ENCODE measurements at places on chromosomes 16 and 17.

DNA sequence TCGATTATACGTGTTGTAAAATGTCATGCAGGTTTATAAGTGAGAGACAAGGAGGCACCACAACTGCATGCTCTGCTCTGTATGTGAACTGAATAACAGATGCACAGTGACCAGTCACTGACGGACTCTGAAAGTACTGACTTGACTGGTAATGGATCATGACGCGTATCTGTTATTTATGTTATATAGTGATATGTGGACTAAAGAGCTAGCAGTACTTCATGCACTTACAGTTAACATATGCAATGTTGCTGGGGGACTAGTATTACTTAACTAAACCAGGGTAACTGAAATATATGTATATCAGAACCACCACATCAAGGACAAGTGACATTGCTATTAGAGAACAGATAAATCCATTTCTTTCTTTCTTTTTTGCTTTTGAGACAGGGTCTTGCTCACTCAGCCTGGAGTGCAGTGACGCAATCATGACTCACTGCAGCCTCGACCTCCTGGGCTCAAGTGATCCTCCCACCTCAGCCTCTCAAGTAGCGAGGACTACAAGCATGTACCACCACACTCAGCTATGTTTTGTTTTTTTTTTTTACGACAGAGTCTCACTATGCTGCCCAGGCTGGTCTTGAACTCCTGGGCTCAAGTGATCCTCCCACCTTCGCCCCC, 17.2 kb downstream of the COIL start:
- no peak for DNase-seq

GRCh38 chr17:62737513-62737912, 70.6 kb downstream of the MARCHF10 start:
- no peak for DNase-seq

DNA sequence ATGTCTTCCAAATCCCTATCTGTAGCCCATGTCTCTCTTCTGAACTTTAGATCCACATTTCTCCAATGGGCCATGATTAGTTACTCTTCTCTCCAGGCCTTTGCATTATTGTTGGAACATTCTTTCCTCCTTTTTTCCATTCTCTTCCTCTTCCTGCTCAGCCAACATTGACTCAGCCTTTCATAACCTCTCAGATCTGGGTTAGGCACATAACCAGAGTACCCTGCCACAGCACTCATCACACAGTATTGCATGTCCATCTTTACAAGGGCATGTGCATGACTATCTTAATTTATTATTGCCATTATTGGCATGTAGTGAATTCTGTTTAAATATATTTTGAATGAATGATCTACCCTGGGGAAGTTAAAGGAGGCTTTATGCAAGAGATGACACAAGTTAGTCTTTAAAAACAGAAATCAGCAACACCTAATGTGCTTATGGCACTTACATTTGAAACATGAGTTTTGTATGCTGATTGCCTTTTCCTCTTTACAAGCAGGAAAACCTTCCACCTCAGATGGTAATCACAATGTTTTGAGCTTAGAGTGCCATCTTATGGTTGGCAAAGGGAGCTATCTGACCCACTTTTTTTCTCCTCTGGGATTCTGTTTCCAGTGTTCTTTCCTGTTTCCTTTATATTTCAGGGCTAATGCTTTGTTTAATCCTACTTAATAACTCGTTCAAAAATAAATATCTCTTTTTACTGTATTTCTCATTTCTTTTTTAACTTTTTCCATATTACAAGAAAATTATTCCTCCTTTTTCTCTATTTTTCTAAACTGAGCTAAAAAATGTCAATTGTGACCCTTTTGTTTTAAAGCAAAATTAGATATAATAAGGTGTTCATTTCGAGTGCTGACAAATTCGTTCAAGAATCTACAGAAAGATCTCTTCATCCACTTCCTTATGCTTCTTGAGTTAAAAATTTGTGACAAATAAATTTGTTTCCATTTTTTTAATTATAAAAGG, 151.0 kb upstream of the RBL2 start:
- DNase-seq = peak; percentile 28

- no peak for DNase-seq
These were observed 666 bp upstream of the METTL9 start for GRCh38 chr16:21598701-21599121.

- DNase-seq = no peak
These were observed 17.0 kb upstream of the UMOD start for GRCh38 chr16:20369452-20370054.

DNA sequence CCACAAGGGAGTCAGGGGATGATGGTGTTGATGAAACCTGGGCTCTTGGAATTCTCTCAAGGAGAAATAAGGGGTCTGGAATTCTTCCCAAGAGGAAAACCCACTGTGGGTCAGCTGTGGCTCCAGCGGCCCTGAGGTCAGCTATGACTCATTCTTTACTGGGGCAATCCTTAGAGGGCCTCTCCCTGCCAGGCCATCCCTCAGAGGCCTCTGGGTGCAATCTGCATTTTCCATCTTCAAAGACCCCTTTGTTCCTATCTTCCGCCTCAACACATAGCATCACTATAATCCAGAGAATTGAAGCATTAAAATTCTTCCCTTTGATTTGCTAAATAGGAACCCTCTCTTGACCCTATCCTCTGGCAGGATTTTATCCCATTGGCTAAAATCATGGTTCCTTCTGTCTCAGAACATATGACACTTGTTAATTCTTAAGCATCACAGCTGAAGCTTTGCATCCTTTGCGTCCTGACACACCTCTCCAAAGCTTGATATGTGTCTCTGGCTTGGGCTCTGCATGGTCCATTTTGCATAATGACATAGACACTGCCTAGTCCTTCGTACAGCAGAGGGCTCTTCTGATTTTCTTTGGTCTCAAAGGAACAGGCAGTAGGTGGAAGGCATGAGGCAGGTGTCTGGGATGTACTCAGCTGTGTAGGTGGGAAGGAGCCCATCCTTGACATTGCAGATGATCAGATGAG, 4.4 kb upstream of the KRT37 start:
- no peak for DNase-seq

GRCh38 chr17:10755592-10756127, 25.8 kb upstream of the TMEM220 start:
- DNase-seq = no peak

GRCh38 chr17:16456742-16457316, 35.2 kb downstream of the LRRC75A start:
- no peak for DNase-seq

GRCh38 chr16:61323456-61323855, 712.8 kb downstream of the CDH8 start:
- no peak for DNase-seq

DNA sequence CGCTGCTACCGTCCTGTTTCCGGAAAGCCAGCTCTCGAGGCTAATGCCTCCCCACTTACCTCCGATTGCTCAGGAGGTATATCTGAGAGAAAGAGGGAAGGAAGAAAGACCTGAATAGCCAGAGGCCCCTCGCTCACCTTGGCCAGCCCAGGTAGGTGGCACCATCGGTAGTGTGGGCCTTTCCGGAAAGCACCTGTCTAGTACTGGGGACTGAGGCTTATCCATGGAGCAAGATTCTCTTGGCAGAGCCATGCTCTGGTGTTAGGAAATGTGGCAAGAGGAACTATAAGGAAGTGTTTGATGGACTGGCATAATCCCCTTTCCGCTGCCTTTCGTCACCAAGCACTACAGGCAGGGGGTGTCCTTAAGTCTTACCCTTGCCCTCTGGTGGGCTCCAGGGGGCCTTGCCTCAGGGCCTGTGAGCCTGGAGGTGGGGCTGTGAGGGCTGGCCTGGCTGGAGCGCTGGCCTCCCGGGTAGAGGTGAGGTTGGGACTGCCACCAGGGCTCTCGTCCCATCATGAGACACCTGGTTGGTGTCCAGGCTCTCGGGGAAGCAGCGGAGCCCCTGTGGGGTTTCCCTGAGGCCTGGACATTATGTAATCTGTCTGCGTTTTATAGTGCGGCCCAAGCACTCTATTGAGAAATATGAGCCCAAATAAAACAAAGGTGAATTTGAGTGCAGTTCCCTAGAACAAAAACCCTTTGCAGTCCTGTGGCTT, 2.9 kb downstream of the CMIP start:
- no peak for DNase-seq

- DNase-seq = no peak
These were observed 52.6 kb downstream of the CYB5B start for GRCh38 chr16:69476920-69477443.

- no peak for DNase-seq
These were observed 146.3 kb upstream of the AXIN2 start for GRCh38 chr17:65707780-65708179.

DNA sequence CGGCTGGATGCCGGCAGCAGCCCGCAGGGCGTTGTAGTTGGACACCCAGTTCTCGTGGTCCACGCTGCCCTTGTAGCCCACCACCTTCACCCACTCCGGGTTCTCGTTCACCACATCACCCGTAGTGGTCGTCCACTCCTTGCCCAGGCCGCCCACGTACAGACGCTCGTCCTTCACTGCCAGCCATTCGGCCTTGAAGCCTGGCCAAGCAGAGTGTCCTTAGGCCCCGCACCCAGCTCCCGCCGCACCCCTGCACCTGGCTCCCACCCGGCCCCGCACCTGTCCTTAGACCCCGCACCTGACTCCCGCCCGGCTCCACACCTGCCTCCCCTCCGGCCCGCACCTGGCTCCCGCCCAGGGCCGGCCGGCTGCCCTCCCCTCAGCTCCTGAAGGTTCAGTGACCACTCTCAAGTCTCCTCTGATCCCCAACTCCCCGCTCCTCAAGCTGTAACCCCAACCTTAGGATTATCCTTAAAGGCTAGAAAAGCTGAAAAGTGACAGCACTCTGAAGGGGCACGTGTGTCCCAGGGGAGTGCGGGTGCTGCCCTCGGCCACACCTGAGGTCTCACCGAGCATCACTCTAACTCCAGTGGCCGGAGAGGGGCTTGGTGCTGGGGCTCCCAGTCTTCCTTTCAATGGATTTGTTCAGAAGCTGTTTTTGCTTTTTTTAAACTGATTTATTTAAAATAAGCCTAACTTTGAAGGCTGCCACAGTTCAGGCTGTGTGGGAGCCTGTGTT, 14.4 kb downstream of the CANT1 start:
- DNase-seq = no peak

GRCh38 chr17:27977751-27978688, 64.5 kb upstream of the NLK start:
- DNase-seq = no peak

- no peak for DNase-seq
These were observed 44.2 kb upstream of the RASD1 start for GRCh38 chr17:17540278-17540906.

- no peak for DNase-seq
These were observed 189.7 kb downstream of the ZNF18 start for GRCh38 chr17:11807606-11808005.

DNA sequence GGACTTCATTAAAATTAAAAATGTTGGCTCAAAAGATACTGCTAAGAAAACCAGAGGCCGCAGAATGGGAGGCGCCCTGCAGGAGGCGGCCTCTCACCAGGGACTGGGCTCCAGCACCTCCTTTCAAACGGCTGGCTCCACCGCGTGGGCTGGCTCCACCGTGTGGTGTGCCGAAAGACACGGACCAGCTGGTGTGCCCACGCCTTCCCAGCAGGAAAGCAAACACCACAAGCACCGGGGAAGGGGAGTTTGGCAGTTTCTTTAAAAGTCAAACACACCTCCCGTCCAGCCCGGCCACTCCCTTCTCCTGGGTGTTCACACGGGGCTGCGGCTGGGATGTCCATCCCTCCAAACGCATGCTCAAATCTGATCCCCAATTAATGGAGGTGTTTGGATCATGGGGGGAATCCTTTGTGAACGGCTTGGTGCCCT, 13.9 kb downstream of the HAGH start:
- no peak for DNase-seq

DNA sequence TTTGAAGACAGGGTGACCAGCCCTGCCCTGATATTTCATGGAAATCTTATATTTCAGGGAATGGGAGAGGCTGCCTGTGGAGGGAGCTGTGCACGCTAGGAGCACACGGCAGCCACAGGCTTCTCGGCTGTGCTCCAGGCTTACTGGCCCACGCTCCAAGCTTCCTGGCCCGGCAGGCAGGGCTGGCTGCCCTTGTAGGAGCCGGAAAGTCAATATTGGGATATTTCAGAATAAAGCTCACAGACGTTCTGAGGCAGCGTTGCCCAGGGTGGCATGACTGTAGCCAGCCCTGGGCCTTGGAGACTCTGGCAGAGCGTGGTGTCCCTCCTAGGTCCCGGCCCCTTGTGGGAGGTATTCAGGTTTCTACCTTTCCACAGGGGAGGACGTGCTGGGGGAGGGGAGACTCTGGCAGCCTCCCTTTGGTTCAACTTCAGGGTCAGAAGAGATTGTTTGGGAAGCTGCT, 95.6 kb downstream of the NPIPB11 start:
- no peak for DNase-seq

GRCh38 chr16:65600046-65600445, 478.2 kb upstream of the CDH11 start:
- no peak for DNase-seq

DNA sequence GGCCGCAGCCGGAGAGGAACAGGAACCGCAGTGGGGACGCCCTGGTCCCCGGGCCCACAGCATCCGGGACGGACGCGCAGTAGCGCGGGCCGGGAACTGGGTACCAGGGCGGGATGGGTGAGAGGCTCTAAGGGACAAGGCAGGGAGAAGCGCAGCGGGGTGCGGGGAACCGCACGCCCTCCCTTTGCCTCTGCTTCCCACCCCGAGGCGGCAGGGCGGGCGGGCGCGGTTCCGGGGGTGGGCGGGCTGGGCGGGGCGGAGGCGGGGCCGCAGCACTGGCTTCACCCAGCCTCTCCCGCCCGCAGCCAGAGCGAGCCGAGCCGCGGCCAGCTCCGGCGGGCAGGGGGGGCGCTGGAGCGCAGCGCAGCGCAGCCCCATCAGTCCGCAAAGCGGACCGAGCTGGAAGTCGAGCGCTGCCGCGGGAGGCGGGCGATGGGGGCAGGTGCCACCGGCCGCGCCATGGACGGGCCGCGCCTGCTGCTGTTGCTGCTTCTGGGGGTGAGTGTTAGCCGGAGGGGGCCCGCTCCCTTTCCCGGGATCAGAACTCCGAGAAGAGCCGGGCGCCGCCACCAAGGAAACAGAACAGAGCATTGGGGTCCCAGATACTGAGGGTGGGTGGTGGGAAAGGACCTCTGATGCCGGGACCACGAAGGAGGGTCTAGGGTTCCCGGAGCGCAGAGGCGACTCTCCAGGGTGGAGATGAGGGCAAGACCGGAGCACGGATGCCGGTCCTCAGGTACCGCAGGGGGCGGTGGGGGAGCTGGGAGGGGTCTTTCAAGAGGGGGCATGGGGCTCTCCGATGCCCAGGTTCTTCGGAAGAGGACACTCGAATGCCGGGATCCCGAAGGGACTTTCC, at the start of gene NGFR:
TSS of gene NGFR (plus strand) at position 308 of the 856 bp plus-strand sequence. CDS start at position 433, 125 bp downstream.
- DNase-seq = peak; percentile 43

- no peak for DNase-seq
These were observed 345 bp downstream of the EMC8 start for GRCh38 chr16:85798901-85799496.

- no peak for DNase-seq
These were observed 95.1 kb upstream of the CDH5 start for GRCh38 chr16:66271074-66272060.

GRCh38 chr16:1613728-1614455, 1.7 kb downstream of the CRAMP1 start:
- DNase-seq = no peak

- DNase-seq = no peak
These were observed 29.1 kb downstream of the TMEM100 start for GRCh38 chr17:55693254-55694216.

Measured in NCI-H774 (cell line).